WERI-Rb-1 (cell line): ENCODE measurements at places on chromosomes 6 and 20.

GRCh38 chr20:36339646-36340592, 33.8 kb downstream of the DLGAP4 start:
- DNase-seq = no peak

DNA sequence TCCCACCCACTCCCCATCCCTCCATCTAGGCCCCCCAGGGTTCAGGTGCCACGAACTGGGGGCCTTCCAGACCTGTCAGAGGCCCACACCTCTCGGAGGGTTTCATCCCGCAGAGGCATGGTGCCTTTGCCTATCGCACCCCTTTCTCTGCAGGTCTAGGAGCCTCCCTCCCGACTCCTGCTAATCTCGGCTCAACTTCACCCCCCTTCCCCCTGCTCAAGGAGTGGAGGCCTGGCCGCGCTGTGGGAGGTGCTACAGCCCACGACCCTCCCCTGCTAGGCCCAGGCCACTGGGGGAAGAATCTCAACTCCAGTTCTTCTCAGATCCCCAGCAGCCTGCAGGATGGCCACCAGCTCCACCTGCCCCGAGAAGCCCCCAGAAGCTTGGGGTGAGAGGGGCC, at the start of gene TULP1:
Gene TULP1 (minus strand): TSS at position 157 of the 400 bp plus-strand sequence. CDS start 38 bp downstream, at position 119.
- DNase-seq = peak; percentile 98

- no peak for DNase-seq
These were observed 295.4 kb downstream of the TFAP2C start for GRCh38 chr20:56924292-56925081.

DNA sequence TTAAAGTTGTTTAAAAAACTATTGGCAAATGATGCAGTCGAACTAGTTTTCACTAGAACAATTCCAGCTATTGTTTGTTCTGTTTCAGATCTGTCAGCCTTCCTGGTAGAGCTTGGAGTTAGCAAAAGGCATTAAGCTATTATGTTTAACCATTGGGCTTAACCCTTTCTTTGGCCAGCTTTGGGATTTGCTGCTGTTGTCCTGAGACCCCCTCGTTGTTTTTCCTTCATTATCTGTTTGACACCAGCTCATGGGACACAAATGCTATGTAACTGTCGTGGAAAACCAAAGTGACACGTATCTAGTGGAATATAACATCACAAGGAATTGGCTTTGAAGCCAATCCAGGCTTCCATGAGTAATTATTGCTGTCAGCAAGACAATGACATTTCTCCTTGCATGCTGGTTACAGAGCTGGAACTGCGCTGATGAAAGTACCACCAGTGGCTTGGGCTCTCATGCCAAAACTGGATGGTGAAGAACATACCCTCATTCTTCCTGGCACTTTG, 96.0 kb downstream of the EYA2 start:
- DNase-seq = no peak

GRCh38 chr6:35062676-35063574, 78.2 kb downstream of the TCP11 start:
- no peak for DNase-seq

GRCh38 chr6:93684339-93684738, 265.0 kb upstream of the EPHA7 start:
- DNase-seq = no peak

DNA sequence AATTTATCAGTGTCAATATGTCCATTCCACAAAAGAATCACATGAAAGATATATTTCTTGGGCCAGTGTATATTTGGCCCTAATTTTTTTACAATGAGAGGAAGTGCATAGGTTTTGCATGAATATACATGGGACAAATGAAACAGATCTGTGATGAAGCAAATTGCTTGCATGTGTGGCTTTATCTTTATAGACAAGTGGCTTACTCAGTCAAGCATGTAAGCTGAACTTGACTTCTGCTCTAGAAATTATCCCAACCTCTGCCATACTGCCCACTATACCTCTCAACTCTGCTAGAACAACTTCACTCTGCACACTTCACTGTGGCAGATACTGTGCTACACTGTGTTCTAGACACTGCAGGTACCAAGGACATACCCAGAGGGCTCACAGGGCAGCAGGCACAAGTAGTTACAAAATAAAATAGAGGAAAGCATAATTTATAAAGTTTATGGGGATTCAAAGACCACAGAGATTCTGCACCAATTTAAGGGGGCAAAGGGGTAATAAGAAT, 349.2 kb upstream of the HSF2 start:
- DNase-seq = no peak

- no peak for DNase-seq
These were observed 302.8 kb upstream of the RNF217 start for GRCh38 chr6:124659427-124659826.

DNA sequence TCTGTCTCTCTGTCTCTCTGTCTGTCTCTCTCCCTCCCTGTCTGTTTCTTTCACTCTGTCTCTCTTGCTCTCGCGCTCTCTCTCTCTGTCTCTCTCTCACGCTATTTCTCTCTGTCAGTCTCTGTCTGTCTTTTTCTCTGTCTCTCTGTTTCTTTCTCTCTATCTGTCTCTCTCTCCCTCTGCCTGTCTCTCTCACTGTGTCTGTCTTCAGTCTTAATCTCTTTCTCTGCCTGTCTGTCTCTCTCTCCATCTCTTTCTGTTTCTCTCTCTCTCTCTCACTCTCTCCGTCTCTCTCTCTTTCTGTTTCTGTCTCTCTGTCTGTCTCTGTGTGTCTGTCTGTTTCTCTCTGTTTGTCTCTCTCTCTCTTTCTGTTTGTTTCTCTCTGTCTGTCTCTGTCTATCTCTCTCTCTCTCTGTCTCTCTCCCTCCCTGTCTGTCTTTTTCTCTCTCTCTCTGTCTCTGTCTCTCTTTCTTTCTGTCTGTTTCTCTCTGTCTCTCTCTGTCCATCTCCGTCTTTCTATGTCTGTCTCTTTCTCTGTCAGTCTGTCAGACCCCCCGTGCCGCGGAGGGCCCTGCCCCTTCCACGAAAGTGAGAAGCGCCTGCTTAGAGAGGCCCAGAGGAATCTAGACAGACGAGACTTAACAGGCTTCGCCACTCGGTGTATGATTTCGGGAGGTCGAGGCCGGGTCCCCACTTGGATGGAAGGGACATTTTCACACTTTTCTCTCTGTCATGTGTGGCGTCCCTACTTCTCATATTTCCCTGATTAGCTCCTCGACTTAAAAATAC, 346.3 kb upstream of the DEFB115 start:
- DNase-seq = no peak

GRCh38 chr20:57317789-57318371, 11.7 kb upstream of the SPO11 start:
- DNase-seq = no peak

GRCh38 chr6:21438986-21439352, 154.6 kb upstream of the SOX4 start:
- no peak for DNase-seq

GRCh38 chr6:108531332-108531731, 29.4 kb upstream of the FOXO3 start:
- no peak for DNase-seq

DNA sequence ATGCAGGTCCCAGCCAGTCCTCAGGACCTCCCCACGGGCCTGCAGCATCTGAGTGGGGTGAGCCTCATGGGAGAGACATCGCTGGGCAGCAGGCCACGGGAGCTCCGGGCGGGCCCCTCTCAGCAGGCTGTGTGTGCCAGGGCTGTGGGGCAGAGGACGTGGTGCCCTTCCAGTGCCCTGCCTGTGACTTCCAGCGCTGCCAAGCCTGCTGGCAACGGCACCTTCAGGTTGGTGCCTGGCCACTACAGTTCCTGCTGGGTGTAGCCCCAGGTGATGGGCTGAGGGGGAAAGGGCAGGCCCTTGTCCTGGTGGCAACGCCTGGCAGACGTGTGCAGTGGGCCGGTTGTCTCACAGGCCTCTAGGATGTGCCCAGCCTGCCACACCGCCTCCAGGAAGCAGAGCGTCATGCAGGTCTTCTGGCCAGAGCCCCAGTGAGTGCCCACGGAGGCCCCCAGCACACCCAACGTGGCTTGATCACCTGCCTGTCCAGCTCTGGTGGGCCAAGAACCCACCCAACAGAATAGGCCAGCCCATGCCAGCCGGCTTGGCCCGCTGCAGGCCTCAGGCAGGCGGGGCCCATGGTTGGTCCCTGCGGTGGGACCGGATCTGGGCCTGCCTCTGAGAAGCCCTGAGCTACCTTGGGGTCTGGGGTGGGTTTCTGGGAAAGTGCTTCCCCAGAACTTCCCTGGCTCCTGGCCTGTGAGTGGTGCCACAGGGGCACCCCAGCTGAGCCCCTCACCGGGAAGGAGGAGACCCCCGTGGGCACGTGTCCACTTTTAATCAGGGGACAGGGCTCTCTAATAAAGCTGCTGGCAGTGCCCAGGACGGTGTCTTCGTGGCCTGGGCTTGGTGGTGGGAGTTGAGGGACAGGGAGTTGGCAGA, 787 bp upstream of the TNFRSF6B start:
- DNase-seq = no peak

DNA sequence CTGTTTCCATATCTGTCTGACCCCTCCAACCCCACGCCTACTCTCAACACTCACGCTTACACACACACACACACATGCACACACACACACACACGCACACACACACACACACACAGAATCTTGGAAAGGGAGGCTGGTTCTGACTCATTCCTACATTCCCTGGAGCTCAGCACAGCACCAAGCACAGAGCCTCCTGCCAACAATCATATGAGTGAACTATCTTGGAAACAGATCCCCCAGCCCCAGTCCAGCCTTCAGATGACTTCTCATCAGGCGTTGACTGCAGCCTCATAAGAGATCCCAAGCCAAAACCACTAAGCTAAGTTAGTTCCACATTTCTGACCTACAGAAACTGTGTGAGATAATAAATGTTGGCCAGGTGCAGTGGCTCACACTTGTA, 14.1 kb upstream of the HCK start:
- no peak for DNase-seq

GRCh38 chr6:5190507-5190906, 70.2 kb downstream of the LYRM4 start:
- no peak for DNase-seq

DNA sequence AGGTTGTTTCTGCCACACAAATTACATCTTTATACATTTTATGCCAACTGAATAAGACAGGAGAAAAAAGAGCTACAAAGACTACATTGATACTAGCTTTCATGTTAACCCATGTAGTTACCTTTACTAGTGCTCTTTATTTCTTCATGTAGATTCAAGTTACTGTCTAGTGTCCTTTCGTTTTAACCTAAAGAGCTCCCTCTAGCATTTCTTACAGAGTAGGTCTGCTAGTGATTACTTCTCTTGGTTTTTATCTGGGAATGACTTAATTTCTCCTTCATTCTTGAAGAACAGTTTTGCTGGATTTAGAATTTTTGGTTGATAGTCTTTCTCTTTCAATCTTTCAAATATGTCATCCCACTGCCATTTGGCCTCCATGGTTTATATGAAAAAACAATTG, 21.2 kb upstream of the NOP56 start:
- no peak for DNase-seq

DNA sequence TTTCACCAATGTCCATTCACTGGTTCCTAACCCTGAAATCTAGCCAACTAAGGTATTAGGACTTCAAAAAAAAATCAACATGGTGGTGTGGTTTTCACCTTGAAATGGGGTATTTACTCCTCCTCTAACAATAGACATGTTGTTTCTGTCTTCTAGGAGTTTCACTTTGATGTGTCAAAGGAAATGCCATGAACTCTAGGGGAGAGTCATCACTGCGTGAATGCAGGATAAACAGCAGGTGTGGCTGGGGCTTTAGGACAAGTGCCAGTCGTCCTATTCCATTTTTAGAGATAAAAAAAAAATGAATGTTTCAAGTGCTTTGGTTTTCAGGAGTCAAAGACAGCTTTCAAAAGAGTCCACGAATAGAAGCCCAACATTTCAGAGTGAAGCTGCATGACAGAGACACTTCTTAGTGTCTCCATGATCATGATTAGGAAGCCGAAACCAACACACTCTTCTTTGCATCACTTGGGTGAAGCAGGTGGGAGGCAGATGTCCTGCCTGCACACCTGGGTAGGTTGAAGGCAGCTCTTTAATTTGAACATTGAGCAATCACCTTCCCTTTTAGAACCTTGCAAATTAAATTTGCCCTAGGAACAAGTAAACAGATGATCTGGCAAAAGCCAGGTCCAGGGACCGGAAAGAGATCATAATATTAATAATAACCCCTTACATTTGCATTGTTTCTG, 328.5 kb upstream of the PRDM1 start:
- no peak for DNase-seq

- DNase-seq = no peak
These were observed 142.1 kb downstream of the CD83 start for GRCh38 chr6:14259594-14260152.

- DNase-seq = no peak
These were observed 12.5 kb downstream of the PRPH2 start for GRCh38 chr6:42709871-42710270.

GRCh38 chr6:135586388-135586787, 88.8 kb upstream of the AHI1 start:
- DNase-seq = no peak

- peak; percentile 55 for DNase-seq
These were observed 2.5 kb downstream of the GRM4 start for GRCh38 chr6:34143196-34143883.

DNA sequence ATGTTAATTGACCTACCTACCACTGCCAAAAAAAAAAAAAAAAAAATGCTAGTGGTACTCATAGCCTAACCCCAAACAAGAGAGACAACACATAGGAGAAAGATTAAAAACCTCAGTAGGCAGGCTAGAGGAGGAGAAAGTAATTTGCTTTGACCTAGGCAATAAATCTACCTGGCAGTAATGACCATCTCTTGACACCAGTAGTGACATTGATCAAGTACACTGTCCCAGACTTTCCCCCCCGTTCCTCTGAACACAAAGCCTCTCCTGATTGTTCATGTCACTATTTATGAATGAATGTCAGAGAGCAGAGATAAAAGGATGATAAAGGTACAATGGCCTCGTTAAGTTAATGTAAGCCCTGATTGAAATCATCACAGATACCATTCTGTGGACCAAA, 746.8 kb downstream of the CBLN4 start:
- no peak for DNase-seq

- DNase-seq = no peak
These were observed 65.4 kb downstream of the PRND start for GRCh38 chr20:4787069-4787468.

- no peak for DNase-seq
These were observed 4.9 kb upstream of the ASCC3 start for GRCh38 chr6:100886076-100886475.

GRCh38 chr6:156190270-156190669, 586.9 kb upstream of the ARID1B start:
- no peak for DNase-seq
